ENCODE measurements at places on chromosomes 5 and 9. TPM values are rescaled to one million over a fixed set of nuclear protein-coding genes. Genes with fewer than 3 reads are reported as not detected.
A peak's percentile ranks its signal among the peaks of the same experiment; 100 is the strongest.

DNA sequence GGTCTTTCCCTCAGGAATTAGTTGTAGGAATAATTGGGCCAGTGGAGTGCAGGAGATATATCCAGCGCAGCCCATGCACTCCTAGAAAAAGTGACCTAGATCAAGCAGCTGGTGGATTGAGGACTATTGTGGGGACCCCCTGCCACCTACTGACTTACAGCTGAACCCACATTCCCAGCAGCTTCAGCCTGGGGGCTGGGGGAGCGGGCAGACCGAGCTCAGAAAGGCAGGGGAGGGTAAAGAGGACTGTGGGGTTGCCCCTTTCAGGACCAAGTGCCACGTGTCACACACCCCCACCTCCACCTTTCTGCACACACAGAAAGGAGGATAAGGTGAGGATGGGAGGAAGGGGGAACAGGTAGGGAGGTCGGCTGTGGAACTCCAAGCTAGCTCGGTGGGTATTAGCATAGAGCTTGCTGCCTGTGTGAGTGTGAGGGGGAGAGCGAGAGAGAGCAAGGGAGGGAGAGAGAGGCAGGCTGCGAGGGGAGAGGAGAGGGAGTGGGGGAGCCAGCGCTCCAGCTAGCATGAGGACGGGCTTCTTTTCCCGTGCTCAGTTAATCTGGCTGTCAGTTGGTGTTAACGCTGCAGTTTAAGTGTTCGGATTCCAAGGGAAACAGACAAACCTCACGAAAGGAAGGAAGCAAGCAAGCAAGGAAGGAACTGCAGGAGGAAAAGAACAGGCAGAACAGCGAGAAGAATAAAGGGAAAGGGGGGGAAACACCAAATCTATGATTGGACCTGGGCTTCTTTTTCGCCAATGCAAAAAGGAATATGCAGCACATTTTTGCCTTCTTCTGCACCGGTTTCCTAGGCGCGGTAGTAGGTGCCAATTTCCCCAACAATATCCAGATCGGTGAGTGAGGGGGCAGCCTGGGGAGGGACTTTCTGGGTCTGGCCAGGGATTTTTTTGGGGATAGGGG lies at the start of gene GRIA1:
Gene GRIA1, plus strand, starts transcription at position 553 of the 920 bp plus-strand sequence.
- H3K36me3 ChIP-seq = no peaks in the 10 kb centered on the region
- no peak within 1 kb of the TSS for H3K27ac ChIP-seq
- DNase-seq = no peak

DNA sequence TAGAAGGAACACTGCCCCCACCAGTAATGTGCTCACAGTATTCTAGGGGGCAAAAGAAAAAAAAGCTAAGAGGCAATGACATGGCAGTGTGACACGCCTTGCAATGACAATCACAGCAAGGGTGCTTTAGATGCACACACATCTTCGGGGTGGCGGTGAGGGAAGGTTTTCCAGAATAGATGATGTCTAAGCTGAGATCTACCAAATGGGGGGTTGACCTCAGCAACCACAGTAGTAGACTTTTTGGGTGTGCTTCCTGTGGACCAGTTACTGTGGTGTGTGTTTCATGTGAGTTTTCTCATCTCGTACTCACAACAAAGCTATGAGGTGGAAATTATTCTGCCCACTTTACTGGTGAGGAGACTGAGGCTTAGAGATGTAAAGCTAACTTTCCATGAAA lies 10.2 kb upstream of the IL12B start:
- no peaks in the 10 kb centered on the region for H3K4me1 ChIP-seq
- no peak for DNase-seq

GRCh38 chr9:86594724-86595123 lies 240.5 kb upstream of the TUT7 start:
- no peak overlapping the region for H3K27ac ChIP-seq
- H3K4me3 ChIP-seq = no peak overlapping the region
- no peaks in the 10 kb centered on the region for H3K27me3 ChIP-seq
- no peaks in the 10 kb centered on the region for H3K4me1 ChIP-seq

DNA sequence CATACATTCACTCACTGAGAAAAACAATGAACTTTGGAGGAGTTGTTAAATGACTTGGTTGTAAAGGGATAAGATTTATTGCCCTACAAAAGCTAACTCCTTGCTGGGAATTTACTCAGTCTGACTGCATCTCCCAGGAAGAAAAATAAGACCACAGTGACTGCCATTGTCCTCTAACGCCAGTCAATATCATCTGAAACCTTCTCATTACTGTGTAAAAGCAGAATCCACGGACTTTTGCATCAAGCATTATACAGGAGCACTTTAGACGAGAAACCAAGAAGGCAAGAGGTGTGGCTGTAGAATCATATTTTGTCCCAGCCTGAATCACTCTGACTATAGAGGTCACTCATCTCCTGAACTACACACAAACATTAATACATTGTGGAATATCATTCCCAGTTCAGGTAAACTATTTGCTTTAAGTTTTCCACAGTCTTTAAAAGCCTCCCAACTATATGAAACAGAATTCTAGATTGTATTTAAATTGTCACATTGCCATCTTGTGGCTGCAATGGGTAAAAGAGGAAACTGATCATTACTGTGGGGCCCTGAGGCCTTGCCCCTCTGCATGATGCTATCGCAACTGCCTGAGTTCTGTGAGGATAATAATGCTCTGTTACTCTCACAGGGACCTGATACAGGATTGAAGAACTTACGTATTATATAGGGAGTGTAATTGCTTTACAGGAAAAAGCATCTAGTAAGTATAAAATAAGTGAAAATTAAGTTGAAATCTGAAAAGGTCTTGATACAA lies 142.9 kb downstream of the SLCO4C1 start:
- H3K36me3 ChIP-seq = no peaks in the 10 kb centered on the region
- DNase-seq = no peak
- H3K4me3 ChIP-seq = no peak overlapping the region

DNA sequence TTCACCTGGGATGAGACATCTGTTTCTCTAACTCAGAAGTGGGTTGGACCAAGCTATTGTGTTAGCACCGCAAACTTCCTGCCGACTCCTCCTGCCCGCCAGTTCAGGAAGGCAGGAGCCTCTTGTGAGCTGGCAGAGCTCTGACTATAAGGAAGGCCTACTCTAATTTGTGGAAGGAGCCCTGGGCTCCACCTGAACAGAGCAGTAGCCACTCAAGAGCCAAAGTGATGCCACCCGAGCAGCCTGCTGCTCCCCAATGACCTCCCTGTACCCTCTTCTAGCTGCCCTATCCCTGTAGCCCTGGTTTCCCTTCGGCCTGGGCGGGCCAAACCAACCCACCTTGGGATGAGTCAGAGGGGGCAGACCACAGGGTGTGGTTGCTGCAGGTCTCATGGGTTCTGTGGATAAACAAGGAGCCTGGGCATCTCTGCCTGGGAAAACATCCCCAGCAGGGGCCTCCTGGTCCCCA lies 81.6 kb downstream of the PSD2 start:
- no peak overlapping the region for H3K4me3 ChIP-seq
- no peak overlapping the region for H3K27ac ChIP-seq
- no peak for DNase-seq
- no peaks in the 10 kb centered on the region for H3K27me3 ChIP-seq
- no peaks in the 10 kb centered on the region for H3K36me3 ChIP-seq

DNA sequence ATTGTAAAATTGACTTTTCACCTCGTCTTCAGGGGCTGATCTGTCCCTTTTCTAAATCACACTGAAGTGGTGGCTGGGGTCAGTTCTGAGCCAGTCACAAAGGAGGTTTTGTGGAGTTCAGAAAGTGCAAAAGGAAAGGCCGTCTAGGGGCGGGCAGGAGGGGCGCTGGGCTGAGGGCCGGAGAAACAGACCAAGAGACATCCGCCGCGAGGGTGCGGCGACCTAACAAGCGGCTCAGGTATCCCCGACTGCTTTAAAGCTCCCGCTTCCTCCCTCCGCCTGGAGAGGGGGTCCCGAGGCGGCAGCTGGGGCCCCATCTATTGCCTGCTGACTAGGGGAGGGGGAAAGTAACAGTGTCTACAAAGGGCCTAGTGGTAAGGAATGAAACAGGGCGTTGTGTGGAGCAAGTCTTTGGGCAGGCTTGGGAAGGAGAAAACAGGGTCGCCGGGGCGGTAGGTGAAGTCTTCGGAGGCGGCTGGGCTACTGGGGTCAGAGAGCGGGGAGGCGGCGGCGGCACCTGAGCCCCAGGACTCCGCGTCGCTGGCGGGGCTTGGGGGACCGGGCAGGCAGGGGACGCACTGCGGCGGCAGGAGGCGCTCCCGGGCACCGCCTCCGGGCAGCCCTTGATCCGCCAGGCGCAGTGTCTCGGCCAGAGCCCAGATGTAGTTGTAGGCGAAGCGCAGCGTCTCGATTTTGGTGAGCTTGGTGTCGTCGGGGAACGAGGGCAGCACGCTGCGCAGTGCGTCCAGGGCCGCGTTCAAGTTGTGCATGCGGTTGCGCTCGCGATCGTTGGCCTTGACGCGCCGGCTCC lies 950 bp downstream of the NEUROG1 start:
- no peak overlapping the region for H3K4me3 ChIP-seq
- H3K27me3 ChIP-seq = peaks cover 8% of the 10 kb centered on the region
- peaks cover 16% of the 10 kb centered on the region for H3K4me1 ChIP-seq
- no peaks in the 10 kb centered on the region for H3K36me3 ChIP-seq
- no peak overlapping the region for H3K27ac ChIP-seq
- no peak for DNase-seq

DNA sequence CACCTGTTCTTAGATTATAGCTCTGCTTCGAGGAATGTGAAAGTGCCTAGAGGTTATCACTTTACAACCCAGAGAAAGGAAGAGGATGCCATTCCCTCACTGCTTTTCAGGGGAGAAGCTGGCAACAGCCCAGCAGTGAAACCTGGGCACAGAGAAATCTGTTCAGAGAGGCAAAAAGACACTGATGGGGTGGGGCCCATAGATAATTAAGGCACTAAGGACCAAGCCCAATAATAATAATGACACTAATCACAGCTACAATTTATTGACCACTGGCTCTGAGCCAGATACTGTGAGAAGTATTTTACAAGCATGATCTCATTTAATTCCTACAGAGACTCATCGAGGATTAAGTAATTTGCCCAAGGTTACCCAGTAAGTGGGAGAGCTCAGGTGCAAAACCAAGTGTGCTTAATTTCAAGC lies 168.3 kb downstream of the PIK3R1 start:
- DNase-seq = no peak
- H3K4me3 ChIP-seq = no peak overlapping the region
- H3K27me3 ChIP-seq = no peaks in the 10 kb centered on the region
- no peak overlapping the region for H3K27ac ChIP-seq
- no peaks in the 10 kb centered on the region for H3K4me1 ChIP-seq

GRCh38 chr9:69143291-69143690 lies 30.8 kb upstream of the TJP2 start:
- DNase-seq = no peak
- no peaks in the 10 kb centered on the region for H3K4me1 ChIP-seq
- no peaks in the 10 kb centered on the region for H3K27me3 ChIP-seq

UBE2B gene
- total RNA-seq = 20.1 TPM

ZNF346 gene
- total RNA-seq = 8.8 TPM

- H3K27ac ChIP-seq = no peak overlapping the region
- H3K4me3 ChIP-seq = no peak overlapping the region
- no peaks in the 10 kb centered on the region for H3K36me3 ChIP-seq
These were observed 115.6 kb downstream of the PDE8B start for GRCh38 chr5:77325921-77326541.

HSD17B3 gene
- total RNA-seq = 0.75 TPM

GRCh38 chr5:39420482-39421145 lies 4.2 kb downstream of the DAB2 start:
- H3K27ac ChIP-seq = peak overlapping the region; percentile 48
- peaks cover 3% of the 10 kb centered on the region for H3K4me1 ChIP-seq
- no peak for DNase-seq
- no peaks in the 10 kb centered on the region for H3K27me3 ChIP-seq
- no peaks in the 10 kb centered on the region for H3K36me3 ChIP-seq

PCDHB2 gene
- 0.09 TPM for total RNA-seq

DNA sequence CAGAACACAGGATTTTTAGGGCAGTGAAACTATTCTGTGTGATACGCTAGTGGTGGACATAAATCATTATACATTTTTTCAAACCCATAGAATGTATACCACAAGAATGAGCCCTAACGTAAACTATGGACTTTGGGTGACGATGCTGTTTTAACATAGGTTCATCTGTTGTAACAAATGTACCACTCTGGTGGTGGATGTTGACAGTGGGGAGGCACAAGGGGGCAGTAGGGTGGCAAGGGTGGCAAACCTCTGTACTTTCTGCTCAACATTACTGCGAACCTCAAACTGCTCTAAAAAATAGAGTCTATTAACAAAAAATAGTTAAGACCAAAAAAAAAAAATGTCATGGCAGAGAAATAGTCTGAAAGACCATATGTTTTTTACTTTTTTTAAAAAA lies 9.1 kb upstream of the MVB12B start:
- H3K4me1 ChIP-seq = no peaks in the 10 kb centered on the region
- H3K36me3 ChIP-seq = no peaks in the 10 kb centered on the region
- H3K4me3 ChIP-seq = no peak overlapping the region
- no peak for DNase-seq

GRCh38 chr9:101034222-101034621 lies 5.7 kb downstream of the PLPPR1 start:
- H3K27ac ChIP-seq = no peak overlapping the region
- H3K27me3 ChIP-seq = no peaks in the 10 kb centered on the region
- DNase-seq = no peak
- H3K36me3 ChIP-seq = no peaks in the 10 kb centered on the region

DNA sequence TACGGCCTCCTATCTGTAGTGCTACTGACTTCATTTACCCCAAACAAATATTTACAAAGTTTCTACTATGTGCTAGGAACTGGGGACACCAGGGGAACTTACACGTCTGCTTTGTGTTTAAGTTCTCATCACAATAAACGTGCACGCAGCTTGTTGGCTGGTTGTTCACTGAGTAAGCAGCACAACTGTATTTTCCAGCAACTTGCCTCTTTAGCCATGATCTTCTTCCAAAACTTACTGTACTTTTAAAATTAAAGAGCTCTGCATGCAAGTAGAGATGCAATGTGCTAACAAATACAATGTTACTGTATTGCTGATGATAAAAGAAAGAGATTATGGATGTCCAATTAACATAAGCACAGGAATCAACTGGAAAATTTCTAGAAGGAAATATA lies 62.8 kb downstream of the RAPGEF1 start:
- peak overlapping the region; percentile 55 for H3K27ac ChIP-seq
- H3K4me3 ChIP-seq = no peak overlapping the region
- H3K4me1 ChIP-seq = peaks cover 30% of the 10 kb centered on the region
- H3K27me3 ChIP-seq = no peaks in the 10 kb centered on the region

PHF24 gene
- total RNA-seq = 0.05 TPM

GRCh38 chr5:96022971-96023370 lies 61.3 kb upstream of the ELL2 start:
- no peaks in the 10 kb centered on the region for H3K27me3 ChIP-seq
- no peaks in the 10 kb centered on the region for H3K36me3 ChIP-seq
- DNase-seq = no peak
- no peak overlapping the region for H3K4me3 ChIP-seq
